Pericardium fibroblast (primary cell): ENCODE measurements at places on chromosomes 3 and 15. TPM values are rescaled to one million over a fixed set of nuclear protein-coding genes. Genes with fewer than 3 reads are reported as not detected.

Gene DHFR2
- total RNA-seq, result 2.6 and 3.1 TPM in 2 replicates

Gene SCN5A
- 0.35 and 0.51 TPM in 2 replicates for total RNA-seq

Gene VIPR1
- total RNA-seq, result 0.09 and 0.35 TPM in 2 replicates

Gene ASB14
- 0.23 TPM in 1 of 2 replicates, not detected in the other for total RNA-seq

Gene DLL4
- 0.26 TPM in 1 of 2 replicates, not detected in the other for total RNA-seq

Gene MUC4
- total RNA-seq, result not detected in 2 replicates

Gene COLQ
- 0.09 and 0.23 TPM in 2 replicates for total RNA-seq

Gene AP2M1
- 319 and 405 TPM in 2 replicates for total RNA-seq
